HS-5 (cell line): ENCODE measurements at places on chromosomes 4 and X.

DNA sequence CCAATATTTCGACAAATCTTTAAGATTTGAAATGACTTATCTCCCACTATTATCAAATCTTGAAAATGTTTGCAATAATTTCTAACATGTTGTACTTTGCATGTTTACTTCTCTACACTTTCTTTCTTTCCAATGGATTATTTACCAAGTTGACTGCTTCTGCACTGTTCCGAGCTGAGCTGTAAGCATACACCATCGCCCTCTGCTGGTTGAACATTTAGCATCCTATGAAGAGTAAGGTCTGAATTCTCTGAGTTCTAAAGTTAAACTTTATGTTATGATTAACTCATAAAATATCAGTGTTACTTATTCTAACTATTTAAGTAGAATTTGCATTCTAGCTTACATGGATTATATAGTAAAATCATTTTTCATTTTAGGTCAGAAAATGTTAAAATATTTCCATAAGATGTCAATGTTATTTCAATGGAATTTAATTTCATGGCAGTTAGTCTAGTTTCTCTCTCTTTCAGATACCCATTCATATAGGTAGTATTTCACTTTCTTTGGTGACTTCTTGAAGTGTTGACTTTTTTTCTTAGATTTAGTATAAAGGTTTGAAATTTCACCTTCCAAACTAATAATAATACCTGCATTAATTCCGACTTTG lies 137.4 kb downstream of the DKK2 start:
- DNase-seq, result peak; percentile 29

- DNase-seq, result peak; percentile 33
Observed at GRCh38 chr4:110793381-110793801, 170.5 kb upstream of the PITX2 start.

DNA sequence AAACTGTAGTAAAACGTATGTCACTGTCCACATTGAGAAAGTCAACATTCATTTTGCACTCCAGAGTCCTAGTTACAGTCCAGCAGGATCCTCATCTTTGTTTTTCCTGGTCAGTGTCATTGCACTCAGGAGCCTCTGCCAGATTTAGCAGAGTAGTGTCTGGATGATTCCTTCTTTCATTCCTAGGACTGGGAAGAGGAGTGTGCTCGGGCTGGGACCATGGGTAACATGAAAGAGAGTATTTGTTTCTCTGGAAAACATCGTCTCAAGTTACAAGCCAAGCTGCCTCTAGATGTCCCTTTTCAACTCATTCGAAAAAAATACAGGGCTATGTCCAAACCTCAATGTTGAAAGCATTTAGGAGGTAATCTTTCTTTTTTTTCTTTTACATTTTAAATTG lies 69.9 kb upstream of the TNIP3 start:
- DNase-seq, result no peak

- DNase-seq, result no peak
Observed at GRCh38 chr4:59920416-59920815, 1279.7 kb upstream of the ADGRL3 start.

GRCh38 chr4:65671372-65671771 lies 1.1 kb upstream of the EPHA5 start:
- DNase-seq, result no peak

- DNase-seq, result no peak
Observed at GRCh38 chrX:115972717-115973116, 197.8 kb upstream of the AGTR2 start.

GRCh38 chr4:123257591-123257990 lies 139.0 kb upstream of the SPRY1 start:
- DNase-seq, result no peak

- DNase-seq, result peak; percentile 38
Observed at GRCh38 chrX:46408553-46409407, 136.4 kb downstream of the ZNF674 start.

DNA sequence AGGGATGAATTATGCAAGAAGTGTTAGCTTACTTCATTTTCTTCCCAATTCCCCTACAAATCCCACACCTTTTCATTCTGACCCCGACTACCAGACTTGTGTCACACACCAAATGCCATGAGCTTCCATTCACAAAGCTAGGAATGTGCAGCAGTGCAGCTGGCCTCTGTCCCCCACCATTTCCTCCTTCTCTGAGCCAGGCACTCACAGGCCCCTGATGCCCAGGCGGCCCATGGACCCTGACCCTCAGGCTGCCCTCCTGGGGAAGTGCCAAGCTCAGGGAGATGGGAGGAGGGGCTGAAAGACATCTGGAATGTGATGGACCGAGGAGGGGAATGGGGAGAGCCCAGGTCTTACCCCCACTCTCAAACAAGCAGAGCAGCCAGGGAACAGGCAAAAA lies 67.0 kb upstream of the BCOR start:
- no peak for DNase-seq

- no peak for DNase-seq
Observed at GRCh38 chrX:150164971-150165600, 198.0 kb upstream of the MAMLD1 start.

- DNase-seq, result no peak
Observed at GRCh38 chr4:7804756-7805385, 134.8 kb downstream of the AFAP1 start.

DNA sequence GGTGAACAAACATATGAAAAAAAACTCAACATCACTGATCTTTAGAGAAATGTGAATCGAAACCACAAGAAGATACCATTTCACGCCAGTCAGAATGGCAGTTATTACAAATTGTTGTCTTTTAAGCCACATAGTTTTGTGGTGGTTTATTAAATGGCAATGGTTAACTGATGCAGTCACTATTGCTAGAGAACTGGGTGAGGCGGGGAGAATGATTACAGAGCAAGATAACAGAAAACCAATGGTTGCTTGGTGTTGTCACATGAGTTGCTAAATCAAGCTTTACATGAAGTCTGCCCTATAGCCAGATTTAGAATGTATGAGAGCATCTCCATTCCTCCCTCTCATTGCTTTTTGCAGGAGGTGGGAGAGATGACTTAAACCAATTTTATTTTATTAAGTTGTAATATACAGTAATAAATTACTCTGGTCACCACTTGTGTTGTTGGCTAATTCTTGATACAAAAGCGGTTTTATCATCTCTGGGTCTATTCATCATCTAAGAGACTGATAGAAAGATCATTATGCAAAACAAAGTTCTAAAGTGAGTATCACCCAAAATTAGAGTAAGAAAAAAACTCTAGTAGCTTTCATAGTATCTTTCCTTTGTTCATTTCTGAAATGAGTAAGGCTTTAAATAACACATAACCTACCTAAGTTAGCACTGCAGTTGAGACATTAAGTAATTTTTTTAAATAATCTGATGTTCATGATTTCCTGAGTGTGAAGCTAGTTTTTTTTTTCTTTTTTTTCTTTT lies 859.5 kb downstream of the STIM2 start:
- DNase-seq, result no peak

DNA sequence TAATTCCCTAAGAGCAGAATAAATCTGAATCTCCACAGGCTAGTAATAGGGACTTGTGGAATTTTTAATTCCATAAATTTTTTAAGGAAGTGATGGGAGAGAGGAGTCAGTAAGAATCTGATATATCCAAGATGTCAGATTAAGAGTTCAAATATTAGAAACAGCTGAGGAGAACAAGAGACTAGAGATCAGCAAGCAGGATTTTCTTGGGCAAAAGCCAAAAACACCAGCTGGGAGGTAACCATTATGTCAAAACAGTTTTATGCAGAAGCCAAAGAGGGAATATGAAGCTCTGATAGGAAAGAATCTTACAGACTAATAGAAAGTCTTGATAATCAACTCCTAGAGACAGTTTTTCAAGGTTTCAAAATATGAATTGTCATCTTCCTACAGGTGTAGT lies 72.2 kb upstream of the RBPJ start:
- no peak for DNase-seq

DNA sequence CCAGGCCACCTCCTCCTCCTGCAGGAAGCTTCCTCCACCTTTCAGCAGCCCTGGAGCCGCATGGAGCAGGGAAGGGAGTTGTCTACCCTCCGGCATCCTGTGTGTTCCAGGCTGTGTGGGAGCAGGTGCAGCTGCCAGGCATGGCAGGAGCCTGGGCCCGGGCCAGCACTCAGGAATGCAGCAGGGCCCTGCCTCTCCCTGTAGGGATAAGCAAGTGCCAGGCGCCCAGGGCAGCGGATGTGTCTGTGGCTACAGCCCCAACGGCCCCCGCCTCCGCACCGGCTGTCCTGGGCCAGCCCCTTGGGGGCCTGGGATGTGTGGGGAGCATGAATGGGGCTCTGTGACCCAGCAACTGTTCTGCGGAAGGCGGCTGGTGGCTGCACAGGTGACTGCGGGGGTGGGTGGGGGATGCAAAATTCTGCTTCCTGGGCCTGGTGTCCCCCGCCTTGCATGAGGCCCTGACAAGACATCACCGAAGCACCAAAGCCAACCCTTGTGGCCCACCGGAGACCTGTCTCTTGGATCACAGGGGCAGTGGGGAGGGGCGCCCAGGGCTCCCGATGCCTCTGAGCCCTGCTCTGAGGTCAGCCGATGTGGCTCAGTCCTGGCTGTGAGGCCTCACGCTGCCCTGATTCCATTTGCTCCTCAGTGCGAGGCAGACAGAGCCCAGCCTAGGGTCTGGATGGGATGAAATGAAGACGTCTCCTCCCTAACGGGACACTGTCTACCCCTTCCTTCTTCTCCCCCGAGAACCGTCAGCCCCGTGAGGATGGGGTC lies 1.4 kb upstream of the DOK7 start:
- no peak for DNase-seq

- no peak for DNase-seq
Observed at GRCh38 chr4:115664285-115664684, 550.9 kb upstream of the NDST4 start.

DNA sequence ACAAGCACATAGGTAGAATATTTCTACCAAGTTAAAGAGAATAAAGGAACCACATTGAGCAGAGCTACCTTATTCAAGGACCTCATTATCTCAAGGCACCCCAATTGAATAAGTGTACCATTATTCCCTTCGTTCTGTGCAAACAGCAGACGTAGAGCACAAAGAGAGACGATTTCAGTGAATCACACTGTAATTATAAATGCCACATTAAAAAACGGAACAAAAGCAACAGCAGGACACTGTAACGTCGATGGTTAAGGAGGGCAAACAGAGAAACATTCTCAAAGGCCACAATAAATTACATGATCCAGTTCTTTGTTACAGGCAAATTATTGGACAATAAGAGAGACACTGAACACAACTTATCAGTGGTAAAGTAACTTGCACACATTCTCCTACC lies 644.1 kb upstream of the TENM3 start:
- DNase-seq, result no peak

- DNase-seq, result peak; percentile 68
Observed at GRCh38 chr4:145130788-145131399, 32.8 kb downstream of the ABCE1 start.

GRCh38 chr4:16090096-16090705 lies 6.4 kb upstream of the PROM1 start:
- no peak for DNase-seq

GRCh38 chr4:5711479-5712184 lies 631 bp downstream of the EVC start:
- DNase-seq, result no peak

DNA sequence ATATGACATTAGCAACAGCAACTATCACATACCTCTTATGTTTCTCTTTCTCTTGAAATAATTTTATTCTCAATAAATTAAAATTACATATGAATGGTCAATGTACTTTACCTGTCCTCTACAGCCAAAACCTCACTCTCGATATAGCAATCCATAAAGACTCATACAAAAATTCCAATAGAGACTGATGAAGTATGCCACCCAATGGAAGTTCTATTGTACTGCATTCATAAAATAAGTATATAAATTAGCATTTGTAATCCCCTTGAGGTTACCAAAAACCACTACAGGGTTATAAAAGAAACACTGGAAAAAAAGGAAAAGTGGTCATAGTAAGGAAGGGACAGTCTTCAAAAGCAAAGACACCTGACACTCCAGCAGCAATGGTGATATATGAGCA lies 32.8 kb downstream of the CLDN2 start:
- DNase-seq, result no peak

- no peak for DNase-seq
Observed at GRCh38 chr4:159604781-159605180, 501.9 kb downstream of the RAPGEF2 start.

DNA sequence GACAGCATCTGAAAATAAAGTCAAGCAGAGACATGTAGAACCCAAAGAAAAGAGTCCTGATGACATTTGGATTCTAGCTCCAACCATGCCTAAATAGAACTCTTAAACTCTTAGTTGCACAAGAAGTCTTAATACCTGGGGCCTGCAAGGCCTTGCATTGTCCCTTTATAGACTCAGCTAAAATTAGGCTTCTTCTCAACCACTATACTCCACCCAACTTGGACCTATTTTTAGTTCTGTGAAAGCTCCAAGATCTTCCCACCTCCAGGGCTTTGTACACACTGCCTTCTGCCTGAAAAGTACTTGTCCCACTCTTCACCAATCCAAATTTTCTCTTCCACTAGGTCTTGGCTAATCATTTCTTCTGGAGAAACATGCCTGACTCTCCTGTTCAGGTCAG lies 36.5 kb downstream of the PLK4 start:
- DNase-seq, result no peak

GRCh38 chrX:38804432-38804681 lies 3.1 kb downstream of the MID1IP1 start:
- DNase-seq, result no peak

DNA sequence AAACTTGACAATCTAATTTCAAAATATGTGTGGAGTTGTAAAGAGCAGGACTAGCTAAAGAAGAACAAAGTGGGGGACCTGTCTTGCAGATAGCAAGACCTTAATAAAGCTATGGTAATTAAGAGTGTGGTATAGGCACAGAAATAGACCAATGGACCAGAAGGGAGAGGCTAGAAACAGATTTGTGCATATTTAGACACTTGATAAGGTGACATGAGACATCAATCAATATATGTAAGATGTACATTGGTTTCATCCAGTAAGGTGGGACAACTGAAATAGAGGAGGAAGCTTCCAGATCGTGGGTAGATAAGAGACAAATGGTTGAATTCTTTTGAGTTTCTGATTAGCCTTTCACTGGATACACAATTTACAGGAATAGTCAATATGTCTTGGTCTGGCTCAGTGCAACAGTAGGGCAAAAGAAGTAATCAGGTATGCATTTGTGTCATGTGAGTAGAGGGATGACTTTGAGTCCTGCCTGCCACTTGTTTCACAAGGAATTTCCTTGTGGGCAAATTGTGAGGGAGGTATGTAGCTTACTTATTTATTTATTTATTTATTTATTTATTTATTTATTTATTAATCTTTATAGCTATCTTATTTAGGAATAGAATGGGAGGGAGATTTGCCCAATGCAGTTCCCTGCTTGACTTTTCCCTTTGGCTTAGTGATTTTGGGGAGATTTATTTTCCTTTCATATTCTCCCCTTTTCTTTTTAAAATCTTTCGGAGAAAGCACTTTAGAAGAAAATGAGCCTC lies 7.2 kb upstream of the MPP1 start:
- DNase-seq, result no peak

GRCh38 chr4:88751258-88752075 lies 53.8 kb upstream of the NAP1L5 start:
- DNase-seq, result no peak
